ENCODE measurements at places on chromosomes 6 and 20.

DNA sequence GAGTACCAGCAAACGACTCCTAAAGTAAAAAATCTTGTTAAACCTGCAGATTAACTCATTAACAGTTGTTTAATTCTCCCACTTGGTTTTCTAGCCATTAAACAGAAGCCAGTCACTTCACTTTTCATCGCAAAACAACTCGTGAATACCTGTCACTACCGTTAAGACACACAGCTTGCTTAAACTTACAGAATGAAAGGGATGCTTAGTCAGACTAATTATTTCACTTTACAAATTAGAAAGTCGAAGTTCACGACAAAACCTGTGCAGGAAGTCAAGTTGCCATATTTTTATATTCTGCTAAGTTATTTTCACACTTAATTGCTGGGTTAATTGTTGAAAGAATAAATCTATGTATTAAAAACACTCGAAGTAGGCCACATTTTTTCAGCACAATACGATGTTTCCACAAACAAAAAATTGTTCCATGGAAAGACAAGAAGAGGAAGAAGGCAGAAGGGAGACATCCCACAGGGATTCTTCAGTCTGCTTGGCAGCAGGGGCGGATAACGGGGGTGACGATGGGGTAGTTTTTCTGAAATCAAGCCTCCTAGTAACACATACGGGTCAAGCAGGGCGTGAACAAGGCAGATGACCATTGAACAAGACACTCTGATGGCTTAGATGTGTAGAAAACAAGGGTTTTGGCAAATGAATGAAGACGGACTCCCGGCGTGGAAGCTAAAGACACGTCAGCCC is 933 bp downstream of the SSR1 start:
- DNase-seq, result no peak

- no peak for DNase-seq
Measured at GRCh38 chr20:63848003-63848911, 13.0 kb upstream of the ABHD16B start.

DNA sequence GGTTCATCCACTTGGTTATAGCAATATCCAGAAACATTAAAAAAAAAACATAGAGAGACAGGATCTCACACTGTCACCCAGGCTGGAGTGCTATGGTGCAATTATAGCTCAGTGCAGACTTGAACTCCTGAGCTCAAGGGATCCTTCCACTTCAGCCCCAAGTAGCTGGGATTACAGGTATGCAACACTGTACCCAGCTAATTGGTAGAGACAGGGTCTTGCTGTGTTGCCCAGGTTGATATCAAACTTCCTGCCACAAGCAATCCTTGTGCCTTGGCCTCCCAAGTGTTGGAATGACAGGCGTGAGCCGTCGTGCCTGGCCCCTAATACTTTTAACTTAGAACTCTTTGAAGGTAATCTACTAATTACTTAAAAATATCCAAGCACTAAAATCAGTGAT is 818 bp upstream of the SLC17A1 start:
- DNase-seq, result no peak

DNA sequence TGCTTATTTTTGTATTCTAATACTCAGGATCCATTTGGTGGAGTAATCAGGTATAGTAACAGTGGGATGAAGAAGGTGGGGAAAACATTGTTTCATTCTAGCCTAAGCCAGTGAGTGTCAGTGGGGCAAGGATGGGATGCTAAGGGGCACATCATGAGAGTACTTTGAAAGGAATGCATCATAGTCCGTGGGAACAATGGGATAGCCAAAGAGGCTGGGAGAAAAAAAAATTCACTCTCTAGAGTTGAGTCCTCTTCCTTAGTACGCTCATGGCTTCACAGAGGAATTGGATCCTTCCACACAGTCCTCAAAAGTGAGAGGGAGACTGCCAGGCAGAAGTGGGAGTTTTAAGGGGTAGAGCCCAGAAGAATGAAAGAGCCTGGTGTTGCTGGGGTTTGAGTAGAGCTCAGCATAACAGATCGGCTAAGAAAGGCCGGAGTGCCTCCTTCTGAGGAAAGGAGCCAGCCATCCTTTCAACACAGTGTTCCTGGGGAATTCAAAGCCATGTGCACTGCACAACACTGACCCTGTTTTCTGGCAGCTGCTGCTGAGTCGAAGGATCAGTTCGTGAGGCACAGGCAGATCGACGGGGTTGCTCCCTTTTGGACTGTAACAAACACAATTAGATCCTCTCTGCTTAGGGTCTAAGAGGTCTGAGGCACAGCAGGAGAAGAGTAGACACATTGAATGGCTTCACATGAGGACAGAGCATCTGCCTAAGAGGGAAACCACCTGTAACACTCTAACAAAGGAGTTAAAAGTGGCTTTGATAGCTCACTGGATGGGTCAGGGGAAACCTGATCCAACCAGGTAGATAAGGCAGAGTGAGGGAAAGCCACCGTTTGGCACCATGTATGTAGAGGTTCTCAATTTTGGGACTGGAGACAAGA is 61.2 kb downstream of the ELOVL5 start:
- no peak for DNase-seq

DNA sequence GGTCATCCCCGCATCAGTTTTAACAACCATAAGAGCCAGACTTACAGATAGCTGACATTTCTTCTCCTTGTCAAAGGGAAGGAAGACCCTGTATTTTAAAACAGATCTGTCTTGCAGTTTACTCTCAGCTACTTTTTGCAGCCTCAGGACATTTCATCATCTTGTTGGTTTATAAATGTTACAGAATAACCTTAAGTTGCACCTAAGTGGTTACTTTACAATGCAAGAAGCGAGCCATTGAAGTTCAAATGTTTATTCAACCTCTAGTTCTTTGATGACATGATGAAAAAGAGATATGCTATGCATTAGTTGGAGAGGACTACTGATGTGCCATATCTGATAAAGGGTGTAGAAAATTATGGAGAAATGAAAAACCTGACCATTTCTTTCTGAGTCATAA is 187.9 kb upstream of the COL21A1 start:
- no peak for DNase-seq

DNA sequence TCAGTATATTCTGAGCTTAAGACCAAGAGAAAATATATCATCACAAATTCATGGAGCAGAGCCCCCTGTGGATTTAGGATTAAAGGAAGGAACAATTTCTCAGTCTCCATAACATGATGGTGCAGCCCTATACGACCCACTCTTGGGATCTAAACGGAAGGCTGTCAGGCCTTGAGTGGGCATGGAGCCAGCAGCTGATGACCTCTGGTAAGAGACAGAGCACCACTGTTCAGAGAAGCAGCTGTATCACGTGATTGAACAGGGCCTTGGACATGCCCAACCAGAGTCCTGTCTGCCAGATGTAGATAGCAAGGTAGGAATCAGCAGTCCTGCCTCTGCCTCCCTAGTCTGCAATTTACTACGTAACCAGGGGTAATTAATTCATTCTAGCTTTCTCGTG is 259.4 kb upstream of the POU3F2 start:
- no peak for DNase-seq

GRCh38 chr6:20178327-20178726 is 33.9 kb downstream of the MBOAT1 start:
- no peak for DNase-seq

DNA sequence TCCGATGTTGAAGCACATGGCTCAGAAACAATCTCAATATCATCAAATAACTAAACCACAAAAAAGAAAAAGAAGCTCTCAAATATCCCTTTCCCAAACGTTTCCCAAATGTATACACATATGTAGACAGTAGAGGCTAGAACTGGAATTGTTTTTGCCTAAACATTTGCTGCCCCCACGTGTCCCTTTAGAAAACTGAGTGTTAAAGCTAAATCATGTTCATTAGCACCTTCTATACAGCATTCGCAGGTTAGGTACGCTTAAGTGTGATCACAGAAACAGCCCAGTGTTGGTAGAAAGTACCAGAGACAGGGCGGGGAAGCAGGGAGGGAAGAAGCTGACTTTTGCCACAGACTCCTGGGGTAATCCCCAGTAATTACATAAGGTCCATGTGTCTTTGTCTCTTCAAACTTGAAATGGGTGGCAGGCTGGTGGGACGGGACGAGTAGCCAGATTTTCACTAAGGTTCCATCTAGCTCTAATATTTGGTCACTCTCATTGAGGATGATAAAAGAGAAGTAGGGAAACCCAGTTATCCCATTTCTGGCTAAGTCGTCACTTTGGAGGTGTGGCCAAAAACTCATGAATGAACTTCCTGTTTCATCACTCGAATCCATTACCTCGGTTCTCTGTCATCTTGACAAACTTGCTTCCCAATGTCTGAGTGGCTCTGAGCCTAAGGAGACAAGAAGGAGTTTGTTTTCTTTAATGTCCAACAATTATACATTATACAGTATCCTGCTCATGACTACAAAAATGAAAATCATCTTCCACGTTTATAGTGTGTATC is 15.0 kb upstream of the TFAP2A start:
- no peak for DNase-seq

DNA sequence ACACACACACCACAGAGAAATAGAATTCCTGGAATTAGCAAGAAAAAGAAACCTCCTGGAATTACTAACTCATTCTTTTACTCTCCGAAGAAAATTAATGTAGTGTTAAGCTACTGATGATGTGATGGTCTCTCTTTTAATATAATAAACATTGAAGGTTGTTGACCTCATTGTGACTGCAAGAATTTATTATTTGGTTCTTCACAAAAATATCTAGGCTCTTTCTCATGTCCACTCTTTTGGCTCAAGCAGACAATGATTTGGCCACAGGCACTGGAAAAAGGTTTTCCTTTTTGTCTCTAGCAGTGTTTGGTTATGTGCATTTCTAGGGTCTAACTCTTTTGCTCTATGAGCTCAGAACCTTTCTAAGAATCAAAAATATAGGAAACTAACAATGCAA is 811.9 kb downstream of the TENT5A start:
- no peak for DNase-seq

GRCh38 chr6:18748314-18748713 is 361.2 kb downstream of the RNF144B start:
- DNase-seq, result no peak

- no peak for DNase-seq
Measured at GRCh38 chr6:149929422-149929821, 6.5 kb upstream of the RAET1G start.

DNA sequence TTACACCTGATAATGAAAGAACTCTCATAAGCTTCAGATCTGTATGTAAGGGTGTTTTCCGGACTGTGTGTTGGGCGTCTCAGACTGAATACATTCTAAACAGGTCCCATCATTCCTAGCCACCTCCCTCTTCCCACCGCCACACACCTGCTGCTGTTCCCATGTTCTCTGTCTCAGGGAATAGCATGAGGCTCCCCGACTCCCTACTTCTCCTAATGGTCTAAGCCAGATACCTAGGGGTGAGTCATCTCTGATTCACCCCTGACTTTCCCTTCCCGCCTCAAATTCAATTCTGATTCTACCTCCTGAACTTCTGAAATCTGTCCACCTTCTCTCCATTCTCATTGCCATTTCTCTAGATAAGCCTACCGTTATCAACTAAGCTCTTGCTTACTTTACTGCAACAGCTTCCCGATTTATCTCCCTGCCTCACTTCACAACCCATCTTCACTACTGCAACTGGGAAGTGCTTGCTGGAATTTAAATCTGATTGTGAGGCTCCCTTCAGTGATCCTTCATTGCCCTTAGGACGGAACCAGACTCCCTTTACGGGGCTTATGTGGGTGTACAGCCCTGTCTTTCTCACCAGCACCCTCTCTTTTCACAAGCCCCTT is 1.6 kb downstream of the TMEM14A start:
- DNase-seq, result no peak

DNA sequence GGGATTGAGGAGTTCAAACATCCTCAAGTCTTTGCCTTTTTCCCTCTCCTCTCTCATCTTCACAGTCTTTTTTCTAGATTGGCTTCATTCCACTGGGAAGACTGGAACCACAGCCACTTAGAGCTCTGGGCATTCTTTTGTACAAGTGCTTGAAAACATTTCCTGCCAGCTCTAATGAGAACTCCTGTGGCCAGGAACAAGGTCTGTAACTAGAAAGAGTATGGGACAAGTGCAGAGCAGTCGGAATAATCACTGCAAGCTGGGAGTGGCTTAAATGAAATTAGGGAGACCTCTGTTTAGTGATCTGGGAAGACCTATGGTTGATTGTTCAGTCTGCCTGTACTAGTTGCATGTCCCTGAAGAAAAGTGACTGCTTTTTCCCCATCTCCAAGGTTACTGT is 41.0 kb upstream of the SMIM8 start:
- DNase-seq, result no peak

GRCh38 chr20:21555470-21556120 is 41.7 kb upstream of the NKX2-2 start:
- no peak for DNase-seq

- DNase-seq, result no peak
Measured at GRCh38 chr6:129451187-129451586, 258.8 kb downstream of the ARHGAP18 start.

GRCh38 chr20:48689388-48689787 is 138.4 kb downstream of the PREX1 start:
- no peak for DNase-seq

Measured in stimulated activated CD8-positive, alpha-beta memory T cell treated with anti-CD3 and anti-CD28 coated beads, Interleukin-4, amount 100 ng/mL, for 1 hour (primary cell).